ENCODE measurements at places on chromosomes 4 and X.

DNA sequence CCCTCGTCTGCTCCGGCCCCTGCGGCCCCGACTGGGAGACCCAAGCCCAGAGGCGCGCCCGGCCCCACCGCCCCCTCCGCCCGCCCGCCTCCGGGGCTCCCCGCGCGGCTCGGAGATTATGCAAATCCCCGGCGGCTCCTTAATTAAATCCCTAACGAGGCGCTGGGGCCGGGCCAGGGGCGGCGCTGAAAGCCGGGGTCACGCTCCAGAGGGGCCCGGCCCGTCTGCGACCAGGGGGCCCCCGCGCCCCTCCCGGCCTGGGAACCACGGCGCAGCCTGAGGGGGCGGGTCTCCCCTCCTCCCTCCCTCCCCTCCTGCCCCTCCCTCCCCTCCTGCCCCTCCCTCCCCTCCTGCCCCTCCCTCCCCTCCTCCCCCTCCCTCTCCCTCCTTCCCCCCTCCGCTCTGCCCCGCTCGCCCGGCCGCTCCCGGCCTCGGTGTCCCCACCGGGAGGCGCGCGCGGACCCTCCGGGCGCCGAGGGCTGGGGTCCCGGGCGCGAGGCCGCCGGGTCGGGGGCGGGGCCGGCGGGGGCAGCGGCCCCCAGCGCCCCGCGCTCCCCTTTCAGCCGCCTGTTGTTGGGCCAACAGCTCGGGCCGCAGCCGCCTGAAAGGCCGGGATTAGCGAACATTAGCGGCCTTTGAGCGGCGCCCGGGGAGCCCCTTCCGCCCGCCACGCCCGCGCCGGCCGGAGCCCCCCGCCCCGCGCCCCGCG lies 25.9 kb upstream of the FGFR3 start:
- no peak for DNase-seq

DNA sequence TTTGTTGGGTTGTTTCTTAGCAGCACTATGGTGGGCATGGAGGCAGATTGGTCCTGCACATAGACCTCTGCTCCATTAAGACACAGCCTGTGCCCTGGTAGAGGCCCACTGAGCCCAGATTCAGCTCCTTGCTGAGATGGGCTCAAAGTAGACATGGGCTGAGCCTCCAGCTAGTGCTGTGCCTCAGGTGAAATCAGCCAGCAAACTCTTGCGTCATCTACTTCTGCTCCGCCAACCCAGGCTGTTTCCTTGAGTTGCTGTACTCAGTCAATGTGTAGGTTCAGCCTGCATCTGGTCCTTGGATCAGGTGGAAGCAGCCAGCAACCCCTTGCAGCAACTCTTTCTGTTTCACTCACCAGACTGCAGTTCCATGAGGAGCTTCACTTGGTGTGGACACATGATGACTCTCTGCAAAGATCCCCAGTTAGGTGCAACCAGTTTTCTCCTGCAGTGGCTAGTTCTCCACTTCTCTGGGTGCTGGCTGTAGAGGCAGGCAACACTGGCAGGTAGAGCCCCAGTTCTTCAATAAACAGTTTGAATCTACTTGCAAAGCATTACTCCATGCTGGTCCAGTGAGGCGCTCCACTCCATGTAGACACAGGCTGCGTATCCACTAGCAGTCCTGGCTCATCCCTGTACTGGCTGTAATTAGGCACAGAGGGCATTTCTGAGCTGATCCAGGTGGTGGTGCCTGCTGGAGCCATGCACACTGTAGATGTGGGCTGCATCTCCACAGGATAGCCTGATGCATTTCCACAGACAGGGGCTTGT lies 199.0 kb upstream of the MAMLD1 start:
- DNase-seq = no peak

- no peak for DNase-seq
These were observed 226.9 kb downstream of the ARHGAP24 start for GRCh38 chr4:85701861-85702321.

GRCh38 chr4:125582302-125582701 lies 267.5 kb downstream of the FAT4 start:
- no peak for DNase-seq

- DNase-seq = no peak
These were observed 18.1 kb downstream of the USP38 start for GRCh38 chr4:143202824-143203223.

DNA sequence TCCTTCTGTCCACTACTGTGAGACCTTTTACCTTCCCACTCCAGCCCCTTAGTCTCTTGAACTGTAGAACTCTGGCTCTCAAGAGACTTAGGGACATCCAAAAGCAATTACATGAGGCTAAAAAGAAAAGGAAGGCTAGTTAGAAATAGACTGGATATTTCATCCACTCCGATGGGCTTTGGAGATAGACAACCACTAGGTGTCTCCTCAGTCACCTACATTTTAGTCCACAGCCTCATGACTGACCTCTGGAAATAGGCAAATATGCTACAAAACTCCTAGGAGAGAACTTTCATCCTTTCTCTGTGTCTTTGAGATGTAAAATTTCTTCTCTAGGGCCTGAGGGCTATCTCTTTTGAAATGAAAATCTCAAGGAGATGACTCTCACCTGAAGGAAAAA lies 45.1 kb upstream of the LAMP2 start:
- DNase-seq = no peak

DNA sequence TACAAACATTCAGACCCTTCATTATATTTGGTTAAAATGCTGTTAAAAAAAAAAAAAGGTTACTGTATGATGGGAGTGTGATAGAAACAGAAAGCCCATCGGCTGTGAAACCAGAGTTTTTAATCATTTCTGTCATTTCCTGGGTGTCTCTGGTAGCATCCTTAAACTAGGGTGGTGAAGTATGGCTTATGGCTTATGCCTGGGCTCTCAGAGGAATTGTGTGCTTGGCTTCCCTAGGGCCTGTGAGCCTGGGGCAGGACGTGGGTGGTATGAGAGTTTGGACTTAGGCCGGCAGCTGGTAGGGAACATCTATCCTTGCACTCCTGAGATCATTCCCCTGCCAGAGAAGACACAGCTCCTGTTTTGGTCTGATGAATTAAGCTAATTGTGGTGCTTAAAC lies 52.2 kb downstream of the DCUN1D4 start:
- DNase-seq = no peak

- DNase-seq = no peak
These were observed 14.7 kb upstream of the C1QTNF7 start for GRCh38 chr4:15413010-15413622.

GRCh38 chr4:152590179-152591031 lies 54.5 kb upstream of the FBXW7 start:
- DNase-seq = no peak

- DNase-seq = no peak
These were observed 841 bp downstream of the ACOT9 start for GRCh38 chrX:23742174-23742696.

- DNase-seq = no peak
These were observed 11.3 kb upstream of the PPM1K start for GRCh38 chr4:88295656-88296055.

- no peak for DNase-seq
These were observed 685 bp upstream of the NDNF start for GRCh38 chr4:121073004-121073435.

DNA sequence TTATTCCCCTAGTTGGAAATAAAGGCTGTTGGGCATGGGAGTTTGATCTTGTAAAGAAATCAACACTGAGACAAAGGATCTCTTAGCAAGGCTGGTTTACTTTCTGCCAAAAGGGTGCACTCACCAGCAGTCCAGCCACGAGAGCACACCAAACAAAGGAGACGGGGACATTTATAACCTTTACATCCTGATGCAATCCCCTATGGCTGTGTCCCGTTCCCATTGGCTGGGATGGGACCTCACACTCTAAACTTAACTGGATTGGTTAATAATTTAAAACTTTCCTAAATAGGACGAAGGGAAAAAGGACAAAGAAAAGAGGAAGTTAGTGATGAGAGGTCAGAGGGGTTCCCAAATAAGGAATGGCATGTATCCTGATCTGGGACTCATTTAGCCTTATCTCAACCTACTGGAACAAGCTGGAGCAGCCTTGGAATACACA lies 17.9 kb downstream of the METAP1 start:
- DNase-seq = no peak

- DNase-seq = no peak
These were observed 115.5 kb upstream of the TMEM150C start for GRCh38 chr4:82677327-82677726.

DNA sequence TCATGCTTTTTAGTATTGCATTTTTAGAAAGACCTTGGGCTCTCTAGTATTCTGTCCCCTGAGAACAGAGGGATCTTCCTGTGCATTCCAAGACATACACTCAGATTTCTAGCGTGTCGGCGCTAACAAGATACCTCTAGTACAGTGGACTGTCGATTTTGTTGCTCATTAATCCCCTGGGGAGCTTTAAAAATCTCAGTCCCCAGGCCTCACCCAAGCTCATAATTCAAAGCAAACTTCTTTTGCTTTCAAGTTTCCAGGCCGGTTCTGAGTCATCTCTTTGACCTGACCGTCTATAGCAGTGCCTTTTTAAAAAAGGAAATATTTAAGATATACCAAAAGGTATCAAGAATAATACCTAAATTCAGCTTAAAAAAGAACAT lies 137.0 kb downstream of the AMMECR1 start:
- no peak for DNase-seq

DNA sequence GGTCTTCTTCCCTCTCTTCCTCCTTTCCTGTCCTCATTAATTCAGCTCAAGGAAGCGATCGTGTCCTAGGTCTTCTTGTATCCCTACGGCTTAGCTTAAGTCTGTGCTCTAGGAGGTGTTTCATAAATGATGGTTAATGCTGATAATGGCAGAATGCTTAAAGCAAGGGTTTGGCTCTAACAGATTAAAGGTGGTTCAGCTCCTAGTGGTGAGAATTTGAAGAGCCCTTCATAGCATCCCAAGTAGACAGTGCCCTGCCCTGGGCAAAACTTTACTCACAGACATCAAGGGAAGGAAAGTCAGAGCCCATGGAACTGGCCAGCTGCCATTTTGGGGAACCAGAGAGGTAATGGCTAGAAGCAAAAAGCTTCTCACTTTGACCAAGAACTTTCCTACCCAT lies 47.0 kb upstream of the PGRMC1 start:
- DNase-seq = no peak

- peak; percentile 92 for DNase-seq
These were observed 148.9 kb upstream of the PLAC1 start for GRCh38 chrX:134807039-134807729.

DNA sequence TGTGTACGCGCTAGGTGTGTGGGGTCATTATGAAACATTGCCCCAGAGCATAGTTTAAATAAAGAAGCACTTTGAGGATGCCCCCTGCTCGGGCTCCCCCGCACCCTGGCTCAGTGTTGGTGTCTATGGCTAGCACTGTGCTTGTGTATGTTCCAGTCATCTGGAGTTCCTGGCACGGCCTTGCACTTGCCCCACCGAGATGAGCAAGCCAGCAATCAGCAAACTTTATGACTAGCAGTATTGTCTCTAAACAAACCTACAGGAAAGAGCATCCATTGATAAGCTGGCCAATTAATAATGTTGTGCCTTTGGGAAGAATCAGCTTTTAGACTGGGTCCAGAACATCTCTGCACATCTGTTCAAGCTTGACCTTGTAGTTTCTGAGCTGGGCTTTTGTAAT lies 707 bp upstream of the SHROOM4 start:
- DNase-seq = no peak

GRCh38 chrX:68432648-68433047 lies 647 bp downstream of the OPHN1 start:
- no peak for DNase-seq

- no peak for DNase-seq
These were observed 249.2 kb downstream of the TENM3 start for GRCh38 chr4:182492423-182492822.

DNA sequence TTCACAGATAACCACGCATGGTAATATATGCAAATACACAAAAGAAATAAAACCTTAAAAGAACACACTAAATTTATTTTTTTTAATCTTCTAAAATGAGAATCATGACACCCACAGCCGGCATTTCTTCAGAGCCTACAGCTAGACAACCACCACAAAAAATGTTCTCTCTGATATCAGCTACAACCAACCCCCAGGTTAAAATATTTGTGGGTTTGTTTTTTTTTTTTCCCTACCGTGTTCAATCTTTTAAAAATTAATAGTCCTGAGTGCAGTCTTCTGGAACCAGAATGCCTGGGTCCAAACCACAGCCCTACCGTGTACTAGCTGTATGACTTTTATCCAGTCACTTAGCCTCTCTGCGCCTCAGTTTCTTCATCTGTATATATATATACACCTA lies 36.0 kb downstream of the MAML3 start:
- DNase-seq = no peak

DNA sequence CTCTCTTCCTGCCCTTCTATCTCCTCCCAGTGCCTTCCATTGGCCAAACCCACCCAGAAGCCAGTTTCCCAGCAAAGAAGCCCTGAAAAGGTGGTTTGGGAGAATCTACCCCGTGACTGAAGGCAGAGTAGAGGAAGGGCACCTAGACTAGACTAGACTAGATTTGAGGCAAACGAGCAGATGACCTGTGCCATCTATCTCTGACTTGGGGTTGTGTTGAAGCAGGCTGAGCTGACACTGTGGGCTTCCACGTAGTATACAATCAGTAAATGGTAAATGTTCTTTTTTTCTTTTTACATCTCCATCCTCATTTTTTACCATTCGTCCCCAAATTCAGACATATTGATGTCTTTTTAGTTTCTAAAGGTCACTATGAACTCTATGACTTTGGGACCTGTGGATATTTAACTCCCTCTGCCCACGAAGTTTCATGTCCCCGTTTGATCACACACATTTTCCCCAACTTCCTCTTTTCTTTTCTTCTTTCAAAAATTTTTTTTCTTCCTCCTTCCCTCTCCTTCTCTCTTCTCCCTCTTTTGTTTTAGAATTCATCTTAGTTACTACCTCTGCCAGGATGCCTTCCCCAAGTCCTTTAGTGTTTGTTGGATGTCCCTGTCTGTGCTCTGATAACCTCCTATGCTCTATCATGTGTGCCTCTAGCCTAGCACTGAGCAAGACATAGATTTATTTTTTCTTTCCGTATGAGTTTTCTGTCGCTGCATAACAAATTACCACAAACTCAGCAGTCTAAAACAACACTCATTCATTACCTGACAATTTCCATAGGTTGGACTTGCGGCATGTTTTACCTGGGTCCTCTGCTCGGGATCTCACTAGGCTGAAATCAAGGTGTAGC lies 6.2 kb upstream of the AFF1 start:
- DNase-seq = no peak

DNA sequence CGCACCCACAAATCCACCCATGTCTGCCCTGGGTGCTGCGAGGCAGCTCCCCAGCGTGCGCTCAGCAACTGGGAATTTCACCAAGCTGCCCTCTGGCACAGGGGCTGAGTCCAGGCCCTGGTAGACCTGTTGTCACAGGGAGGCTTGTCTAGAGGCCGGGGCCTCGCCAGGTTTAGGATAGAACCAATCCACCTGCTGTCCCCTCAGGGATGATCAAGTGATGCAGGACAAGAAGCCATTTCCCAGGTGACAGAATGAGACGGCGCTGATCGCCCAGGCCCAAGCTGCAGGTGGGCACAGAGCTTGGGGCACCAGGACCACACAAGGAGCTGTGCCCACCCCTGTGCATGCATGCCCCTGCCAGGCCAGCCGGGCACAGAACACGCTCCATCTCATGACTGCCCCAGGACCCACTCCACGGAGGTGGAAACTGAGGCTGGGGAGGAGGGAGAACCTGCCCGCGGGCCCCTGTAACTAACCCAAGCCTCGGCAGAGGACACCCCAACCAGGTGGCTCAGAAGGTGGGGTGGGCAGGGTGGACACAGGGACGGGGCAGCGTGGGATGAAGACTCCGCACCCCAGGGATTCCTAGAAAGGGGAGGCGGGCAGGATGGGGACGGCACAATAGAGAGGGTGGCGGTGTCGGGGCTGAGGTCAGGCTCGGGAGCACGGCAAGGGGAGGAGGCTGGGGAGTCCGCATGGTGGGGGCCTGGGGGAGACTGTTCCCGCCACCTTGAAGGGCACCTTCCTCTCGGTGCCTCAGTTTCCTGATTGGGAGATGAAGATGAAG lies 78.0 kb downstream of the ZFYVE28 start:
- DNase-seq = no peak

All from Jurkat, Clone E6-1 (cell line).